ENCODE measurements at places on chromosomes 3 and 15.

GRCh38 chr3:172750069-172750367 lies 508 bp upstream of the ECT2 start:
- peak overlapping the region; percentile 92 for H3K27ac ChIP-seq
- DNase-seq = no peak
- peak overlapping the region; percentile 89 for H3K4me3 ChIP-seq
- H3K27me3 ChIP-seq = peaks cover 16% of the 10 kb centered on the region

GRCh38 chr3:13879946-13880810 lies at the start of gene WNT7A:
Gene WNT7A, minus strand, starts transcription at chr3:13880071. Its CDS starts 255 bp downstream, at chr3:13879816.
- H3K36me3 ChIP-seq = no peaks in the 10 kb centered on the region
- H3K27ac ChIP-seq = no peak within 1 kb of the TSS
- H3K27me3 ChIP-seq = peaks cover 90% of the 10 kb centered on the region
- H3K4me3 ChIP-seq = peak within 1 kb of the TSS; percentile 42
- DNase-seq = peak; percentile 72

GRCh38 chr3:108088146-108088545 lies 2.7 kb downstream of the CD47 start:
- H3K27ac ChIP-seq = peak overlapping the region; percentile 68
- H3K4me1 ChIP-seq = peaks cover 21% of the 10 kb centered on the region
- H3K4me3 ChIP-seq = peak overlapping the region; percentile 97
- DNase-seq = no peak
- H3K36me3 ChIP-seq = peaks cover 18% of the 10 kb centered on the region

GRCh38 chr15:81372575-81372974 lies 1.4 kb downstream of the TMC3 start:
- H3K4me1 ChIP-seq = no peaks in the 10 kb centered on the region
- DNase-seq = no peak
- H3K36me3 ChIP-seq = no peaks in the 10 kb centered on the region
- H3K27me3 ChIP-seq = peaks cover 6% of the 10 kb centered on the region
- H3K4me3 ChIP-seq = no peak overlapping the region
- H3K27ac ChIP-seq = no peak overlapping the region

DNA sequence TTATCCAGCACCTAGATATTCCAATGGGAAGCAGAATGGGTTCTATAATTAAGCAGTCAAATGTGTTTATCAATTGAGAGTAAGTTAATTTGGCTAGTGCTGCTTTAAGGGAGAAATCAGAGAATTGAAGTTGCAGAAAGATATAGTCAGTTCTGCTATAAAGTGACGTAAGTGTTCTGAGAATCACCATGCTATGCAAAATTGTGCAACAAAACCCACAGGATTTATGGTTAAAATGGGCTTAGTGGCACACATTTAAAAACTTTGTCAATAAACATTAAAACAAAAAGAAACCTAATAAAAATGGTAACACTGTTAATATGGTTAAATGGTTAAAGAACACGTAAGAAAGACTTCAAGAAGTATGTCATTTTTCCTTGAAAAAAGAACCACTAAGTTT lies 74.5 kb downstream of the TMEM108 start:
- DNase-seq = no peak
- no peak overlapping the region for H3K4me3 ChIP-seq
- H3K27me3 ChIP-seq = no peaks in the 10 kb centered on the region

DNA sequence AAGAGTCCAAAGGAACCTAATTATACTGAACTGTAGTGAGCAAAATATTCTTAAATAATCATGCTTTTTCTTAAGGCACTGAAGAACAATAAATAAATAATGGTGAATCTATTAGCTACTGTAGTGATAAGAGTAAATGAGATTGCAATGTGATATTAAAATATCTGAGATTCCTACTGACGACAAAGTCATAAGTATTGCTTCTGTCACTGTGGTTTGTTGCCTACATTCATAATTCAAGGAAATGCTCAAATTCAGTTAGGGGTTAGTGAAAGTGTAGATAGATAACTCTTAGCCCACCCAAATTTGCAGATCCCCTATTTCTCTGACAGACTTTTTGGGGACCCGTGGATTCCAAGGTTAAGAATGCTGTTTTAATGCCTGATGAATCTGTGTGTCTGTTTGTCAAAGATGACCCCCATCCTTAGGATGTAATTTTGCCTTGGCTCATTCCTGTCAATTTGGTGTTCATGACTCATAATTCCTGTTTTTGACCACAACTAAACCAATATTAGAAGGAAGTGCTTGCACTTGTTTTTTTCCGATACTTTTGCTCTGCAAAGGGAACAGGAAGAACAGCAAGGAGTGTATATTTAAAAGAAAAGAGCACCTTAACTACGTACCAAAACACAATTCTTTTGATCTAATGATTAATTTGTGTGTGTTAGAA lies 86.7 kb downstream of the MAGI1 start:
- no peak overlapping the region for H3K27ac ChIP-seq
- no peaks in the 10 kb centered on the region for H3K4me1 ChIP-seq
- no peak for DNase-seq
- H3K27me3 ChIP-seq = no peaks in the 10 kb centered on the region
- no peaks in the 10 kb centered on the region for H3K36me3 ChIP-seq
